Activated B cell treated with CpG ODN at 0.5 μM for 24 hours (primary cell): ENCODE measurements at places on chromosomes 2 and 18. TPM values are rescaled to one million over a fixed set of nuclear protein-coding genes. Genes with fewer than 3 reads are reported as not detected.

The CKAP2L gene
- total RNA-seq = 1.2 TPM in 2 replicates

The TGOLN2 gene
- total RNA-seq = 103 and 119 TPM in 2 replicates

The DYNAP gene
- not detected in 2 replicates for total RNA-seq

DNA sequence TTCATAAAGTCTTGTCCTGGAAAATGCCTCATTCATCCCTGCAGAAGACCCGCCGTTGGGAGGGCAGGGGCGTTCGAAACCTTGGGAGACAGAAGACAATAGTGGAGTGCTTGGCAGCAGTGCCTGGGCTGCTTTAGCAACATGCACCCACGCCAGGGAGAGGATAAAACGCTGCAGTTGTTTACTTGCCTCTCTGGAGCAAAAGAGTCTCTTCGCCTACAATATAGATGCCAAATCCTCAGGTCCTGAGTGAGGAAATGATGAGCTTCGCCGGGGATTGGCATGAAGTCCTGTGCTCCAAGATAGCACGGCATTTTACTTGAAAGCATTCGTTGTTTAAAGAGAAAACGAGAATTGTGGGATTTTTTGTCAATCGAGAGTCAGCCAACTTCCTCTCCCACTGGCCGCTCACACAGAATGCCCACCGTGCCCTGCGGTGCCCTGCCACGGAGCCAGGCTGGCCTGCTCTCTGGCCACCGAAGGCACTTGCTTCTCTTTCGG lies 152.5 kb upstream of the POU3F3 start:
- no peak for DNase-seq

DNA sequence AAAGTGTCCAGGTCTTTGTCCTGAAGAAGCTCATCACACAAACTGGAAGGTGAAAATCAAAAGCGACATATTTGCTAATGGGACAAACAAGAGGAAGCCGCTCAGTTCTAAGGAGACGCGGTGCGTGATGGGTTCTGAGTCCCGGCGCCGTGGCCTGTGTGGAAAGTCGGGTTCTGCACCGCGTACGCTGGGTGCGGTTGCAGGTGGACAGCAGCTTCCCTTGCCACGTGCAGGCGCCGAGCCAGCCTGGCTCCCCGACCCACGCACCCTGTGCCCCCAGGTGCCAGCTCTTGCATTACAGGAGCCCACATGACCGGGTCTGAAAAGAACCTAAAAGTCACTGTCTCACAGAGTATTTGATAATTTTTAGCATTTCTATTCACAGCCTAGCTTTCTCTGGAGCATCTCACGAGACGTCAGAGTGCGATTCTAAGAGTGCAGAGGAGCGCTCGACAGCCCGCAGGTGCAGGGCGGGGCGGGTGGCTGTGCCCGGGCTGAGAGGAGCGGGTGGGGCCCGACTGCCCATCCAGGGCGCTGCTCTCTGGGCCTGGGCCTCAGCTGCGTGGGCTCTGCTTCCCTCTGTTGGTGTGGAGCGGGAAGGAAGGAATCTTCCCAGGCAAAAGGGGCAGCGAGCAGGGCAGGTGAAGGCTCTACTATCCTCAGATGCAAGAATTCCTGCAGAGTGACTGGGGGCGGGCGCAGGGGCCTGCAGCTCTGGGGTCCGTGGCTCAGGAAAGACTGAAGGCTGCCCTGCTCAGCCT lies 39.4 kb downstream of the MYT1L start:
- DNase-seq = no peak

GRCh38 chr2:218345491-218346236 lies 11.0 kb upstream of the CATIP start:
- DNase-seq = no peak

GRCh38 chr2:126839796-126840195 lies 58.9 kb upstream of the TEX51 start:
- no peak for DNase-seq
